ENCODE measurements at places on chromosomes 7 and 10.

GRCh38 chr7:34333925-34334324 lies 324.1 kb upstream of the NPSR1 start:
- DNase-seq: no peak

- DNase-seq: no peak
These were observed 30.2 kb downstream of the DHTKD1 start for GRCh38 chr10:12098966-12099365.

GRCh38 chr10:76358743-76359395 lies 927.4 kb downstream of the LRMDA start:
- no peak for DNase-seq

DNA sequence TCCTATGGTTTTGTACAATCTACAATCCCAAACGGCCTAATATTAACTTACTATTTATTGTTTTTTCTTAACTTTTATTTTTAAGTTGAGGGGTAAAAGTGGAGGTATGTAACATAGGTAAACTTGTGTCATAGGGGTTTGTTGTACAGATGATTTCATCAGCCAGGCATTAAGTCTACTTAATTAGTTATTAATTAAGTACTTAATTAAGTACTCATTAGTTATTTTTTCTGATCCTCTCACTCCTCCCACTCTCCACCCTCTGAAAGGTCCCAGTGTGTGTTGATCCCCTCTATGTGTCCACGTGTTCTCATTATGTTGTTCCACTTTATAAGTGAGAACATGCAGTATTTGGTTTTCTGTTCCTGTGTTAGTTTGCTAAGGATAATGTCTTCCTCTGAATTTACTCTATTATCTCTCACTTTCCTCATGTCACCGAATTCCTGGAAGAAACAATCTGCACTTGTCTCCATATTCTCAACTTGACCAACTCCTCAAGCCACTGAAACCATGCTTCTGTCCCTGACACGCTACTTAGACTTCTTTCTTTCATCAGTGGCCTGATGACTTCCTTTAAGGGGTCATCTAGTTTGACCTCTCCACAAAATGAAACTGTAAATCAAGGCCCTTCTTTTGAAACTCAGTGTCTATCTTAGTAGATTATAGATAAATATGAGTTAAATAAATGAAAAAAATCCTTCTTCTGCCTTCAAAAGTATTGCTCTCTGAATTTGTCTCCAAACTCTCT lies 9.1 kb downstream of the CACNA2D1 start:
- no peak for DNase-seq

DNA sequence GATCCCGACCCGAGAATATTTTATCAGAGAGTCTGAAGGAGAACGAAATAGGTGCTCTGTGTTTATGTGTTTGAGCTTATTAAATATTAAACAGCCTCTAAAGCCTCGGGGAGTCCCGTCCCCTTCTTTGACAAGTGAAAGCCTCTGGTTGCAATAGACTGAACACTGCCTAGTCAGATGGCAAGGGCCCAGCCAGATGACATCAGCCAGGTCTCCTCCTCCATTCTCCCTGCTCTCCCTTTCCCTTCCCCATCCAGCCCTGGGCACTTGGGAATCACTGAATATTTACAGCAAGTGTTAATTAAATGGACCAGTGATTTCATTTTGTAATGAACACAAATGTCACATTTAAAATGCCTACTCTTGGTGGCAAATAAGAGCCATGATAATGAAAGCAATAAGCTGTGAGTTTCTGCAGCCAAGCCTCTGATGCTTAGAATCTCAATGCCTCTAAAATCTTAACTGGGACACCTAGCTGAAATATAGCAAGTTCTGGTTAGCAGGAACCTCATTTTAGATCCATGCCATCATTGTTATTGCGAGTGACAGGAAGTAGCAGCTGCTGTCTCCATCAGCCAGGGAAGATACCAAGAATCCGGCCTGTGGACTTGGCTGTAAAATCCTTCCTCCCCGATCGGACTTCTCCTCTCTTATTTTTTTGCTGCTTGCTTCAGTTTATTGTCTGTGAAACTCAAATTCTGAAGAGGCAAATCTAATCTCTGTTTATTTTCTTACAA lies 202.1 kb downstream of the PRPF18 start:
- DNase-seq: no peak

GRCh38 chr7:131533566-131534561 lies 22.6 kb downstream of the PODXL start:
- no peak for DNase-seq

DNA sequence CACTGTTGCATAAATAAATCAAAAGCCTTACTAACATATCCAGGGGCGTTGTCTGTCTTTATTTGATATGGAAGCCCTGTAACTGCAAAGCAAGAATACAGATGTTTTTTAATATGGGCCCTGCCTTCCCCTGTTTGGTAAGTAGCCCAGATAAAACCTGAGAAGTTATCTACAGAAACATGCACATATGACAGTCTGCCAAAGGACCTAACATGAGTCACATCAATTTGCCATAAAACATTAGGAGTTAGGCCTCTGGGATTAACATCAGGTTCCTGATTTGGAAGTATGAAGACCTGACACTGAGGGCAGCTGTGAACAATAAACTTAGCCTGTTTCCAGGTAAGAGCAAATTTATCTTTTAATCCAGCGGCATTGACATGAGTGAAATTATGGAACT lies 1588.8 kb downstream of the REEP3 start:
- no peak for DNase-seq

- DNase-seq: no peak
These were observed 165.0 kb downstream of the SLIT1 start for GRCh38 chr10:97020452-97021400.

GRCh38 chr10:127922675-127923366 lies 15.9 kb downstream of the PTPRE start:
- DNase-seq: no peak

GRCh38 chr7:45191396-45191795 lies 33.8 kb downstream of the RAMP3 start:
- DNase-seq: no peak

DNA sequence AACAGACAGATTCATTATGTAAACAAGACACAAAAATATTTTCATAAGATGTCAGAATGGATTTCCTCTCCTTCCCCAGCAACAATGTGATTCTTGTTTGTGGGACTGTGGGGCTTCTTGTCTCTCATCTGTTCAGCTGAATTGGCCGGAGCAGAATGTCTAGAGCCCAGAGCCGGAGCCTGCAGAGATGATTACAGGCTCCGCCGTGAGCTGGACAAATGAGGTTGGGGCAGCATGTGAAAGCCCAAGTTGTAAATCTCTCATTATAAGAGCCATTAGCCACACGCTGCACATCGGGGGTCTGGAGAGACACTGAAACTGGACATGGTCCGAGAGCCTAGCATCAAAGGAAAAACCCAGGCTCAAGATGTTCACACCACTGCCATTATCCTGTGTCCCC lies 137.0 kb upstream of the ADAM12 start:
- DNase-seq: no peak

- DNase-seq: no peak
These were observed 140.8 kb downstream of the IQUB start for GRCh38 chr7:123393623-123394022.

DNA sequence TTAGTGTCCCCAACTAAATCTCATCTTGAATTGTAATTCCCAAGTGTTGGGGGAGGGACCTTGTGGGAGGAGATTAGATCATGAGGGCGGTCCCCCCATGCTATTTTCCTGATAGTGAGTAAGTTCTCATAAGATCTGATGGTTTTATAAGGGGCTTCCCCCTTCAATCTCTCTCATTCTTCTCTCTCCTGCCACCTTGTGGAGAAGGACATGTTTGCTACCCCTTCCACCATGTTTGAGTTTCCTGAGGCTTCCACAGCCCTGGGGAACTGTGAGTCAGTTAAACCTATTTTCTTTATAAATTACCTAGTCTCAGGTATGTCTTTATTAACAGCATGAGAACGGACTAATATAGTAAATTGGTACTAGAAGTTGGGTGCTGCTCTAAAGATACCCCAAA lies 365.6 kb downstream of the ANKRD7 start:
- DNase-seq: peak; percentile 12

DNA sequence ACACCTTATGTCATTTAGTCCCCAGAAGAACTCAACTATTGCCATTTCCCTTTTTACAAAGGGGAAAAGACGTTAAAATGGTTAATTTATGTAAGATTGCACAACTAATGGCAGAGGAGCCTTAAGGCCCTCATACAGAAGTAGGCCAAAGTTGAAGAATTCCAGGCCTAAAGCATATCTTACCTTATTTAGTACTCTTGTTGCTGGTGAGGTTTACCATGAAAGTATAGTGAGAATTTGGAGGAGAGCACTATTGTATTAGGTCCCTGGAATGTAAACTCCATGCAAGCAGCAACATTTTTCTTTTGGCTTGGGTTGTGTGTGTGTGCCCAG lies 731 bp upstream of the CRPPA start:
- DNase-seq: no peak

DNA sequence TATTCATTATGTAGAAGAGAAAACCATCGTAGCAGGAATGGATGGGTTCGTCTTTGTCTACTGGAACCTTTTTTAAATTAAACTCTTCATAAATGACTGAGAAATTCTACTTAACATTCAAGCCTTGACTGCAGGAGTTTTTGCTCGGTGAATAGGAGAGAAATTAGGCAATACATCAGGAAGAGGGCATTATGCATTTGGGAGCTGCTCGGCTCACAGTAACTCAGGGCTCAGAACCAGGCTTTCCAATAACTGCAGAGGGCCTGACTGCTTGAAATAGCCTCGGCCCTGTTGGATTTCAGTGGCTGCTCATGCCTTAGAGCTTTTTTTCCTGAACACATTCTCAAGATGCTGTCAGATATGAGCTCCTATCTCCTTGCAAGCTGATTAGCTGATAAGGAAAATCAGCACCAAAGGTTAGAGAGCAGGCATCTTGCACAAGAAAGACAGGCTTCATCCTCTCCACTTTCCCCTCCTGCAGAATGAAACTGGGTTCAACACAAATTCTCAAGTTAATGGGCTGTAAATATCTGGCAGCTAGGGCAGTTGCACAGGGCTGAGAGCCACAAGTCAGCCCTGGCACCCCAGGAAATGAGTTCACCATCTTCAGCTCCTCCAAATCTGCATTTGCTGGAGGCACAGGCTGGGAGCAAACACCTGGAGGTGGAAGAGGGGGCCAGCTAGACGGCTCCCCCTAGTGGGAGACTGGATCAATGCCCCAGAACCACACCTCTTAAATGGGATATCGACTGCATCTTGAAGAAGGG lies 24.3 kb downstream of the TECTB start:
- DNase-seq: peak; percentile 48

DNA sequence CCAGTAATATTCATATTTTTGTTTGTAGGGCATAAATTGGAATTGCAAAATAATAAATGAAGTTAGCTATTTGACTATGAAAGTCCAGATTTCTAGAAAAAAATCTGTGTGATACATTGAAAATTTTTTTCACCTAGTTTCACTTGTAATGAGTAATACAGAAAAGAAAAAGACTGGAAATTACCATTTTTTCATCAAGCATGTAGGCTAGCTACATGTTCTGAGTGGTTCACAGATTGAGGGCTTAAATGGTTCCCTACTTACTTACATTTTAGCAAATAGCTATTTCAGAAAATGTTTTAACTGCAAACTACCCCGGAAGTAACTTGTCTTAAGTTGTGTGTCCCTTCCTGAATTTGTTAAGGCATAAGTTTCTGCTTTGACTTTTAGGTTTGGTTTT lies 396.0 kb downstream of the PHF14 start:
- DNase-seq: no peak

DNA sequence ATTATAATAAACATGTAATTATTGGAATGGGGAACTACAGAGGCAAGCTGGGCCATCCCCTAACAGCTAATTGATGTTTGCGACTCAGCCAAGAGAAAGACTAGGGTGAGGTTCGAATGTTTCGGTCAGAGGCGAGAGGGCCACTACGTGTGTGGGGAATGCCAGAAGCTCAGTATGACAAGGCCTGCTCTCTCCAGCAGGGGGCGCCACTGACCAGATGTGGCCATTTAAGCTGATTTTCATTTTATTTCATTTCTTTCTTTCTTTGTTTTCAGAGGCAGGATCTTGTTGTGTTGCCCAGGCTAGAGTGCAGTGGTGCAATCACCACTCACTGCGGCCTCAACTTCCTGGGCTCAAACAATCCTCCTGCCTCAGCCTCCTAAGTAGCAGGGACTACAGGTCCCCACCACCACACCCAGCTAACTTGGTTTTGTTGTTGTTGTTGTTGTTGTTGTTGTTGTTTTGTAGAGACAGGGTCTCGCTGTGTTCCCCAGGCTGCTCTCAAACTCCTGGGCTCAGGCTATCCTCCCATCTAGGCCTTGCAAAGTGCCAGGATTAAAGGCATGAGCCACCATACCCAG lies 38.1 kb downstream of the TMEM130 start:
- no peak for DNase-seq

DNA sequence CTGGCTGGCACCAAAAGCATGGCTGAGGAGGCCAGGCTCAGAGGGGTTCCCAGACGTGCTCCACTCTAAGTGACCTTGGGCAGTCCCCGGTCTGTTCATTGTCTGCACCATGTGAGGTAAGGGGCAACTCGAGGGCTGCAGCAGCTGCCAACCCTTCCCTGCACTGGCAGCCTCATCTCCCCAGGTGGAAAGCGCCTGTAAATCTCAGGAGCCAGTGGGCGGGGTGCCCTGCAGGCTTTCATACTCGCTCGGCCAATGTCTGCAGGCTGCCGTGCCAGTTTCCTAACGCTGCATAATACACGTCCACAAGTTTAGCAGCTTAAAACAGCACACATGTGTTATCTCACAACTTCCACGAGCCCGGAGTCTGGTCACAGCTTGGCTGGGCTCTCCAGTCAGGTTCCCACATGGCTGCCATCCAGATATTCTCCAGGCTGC lies 12.6 kb upstream of the GDF10 start:
- DNase-seq: peak; percentile 27

DNA sequence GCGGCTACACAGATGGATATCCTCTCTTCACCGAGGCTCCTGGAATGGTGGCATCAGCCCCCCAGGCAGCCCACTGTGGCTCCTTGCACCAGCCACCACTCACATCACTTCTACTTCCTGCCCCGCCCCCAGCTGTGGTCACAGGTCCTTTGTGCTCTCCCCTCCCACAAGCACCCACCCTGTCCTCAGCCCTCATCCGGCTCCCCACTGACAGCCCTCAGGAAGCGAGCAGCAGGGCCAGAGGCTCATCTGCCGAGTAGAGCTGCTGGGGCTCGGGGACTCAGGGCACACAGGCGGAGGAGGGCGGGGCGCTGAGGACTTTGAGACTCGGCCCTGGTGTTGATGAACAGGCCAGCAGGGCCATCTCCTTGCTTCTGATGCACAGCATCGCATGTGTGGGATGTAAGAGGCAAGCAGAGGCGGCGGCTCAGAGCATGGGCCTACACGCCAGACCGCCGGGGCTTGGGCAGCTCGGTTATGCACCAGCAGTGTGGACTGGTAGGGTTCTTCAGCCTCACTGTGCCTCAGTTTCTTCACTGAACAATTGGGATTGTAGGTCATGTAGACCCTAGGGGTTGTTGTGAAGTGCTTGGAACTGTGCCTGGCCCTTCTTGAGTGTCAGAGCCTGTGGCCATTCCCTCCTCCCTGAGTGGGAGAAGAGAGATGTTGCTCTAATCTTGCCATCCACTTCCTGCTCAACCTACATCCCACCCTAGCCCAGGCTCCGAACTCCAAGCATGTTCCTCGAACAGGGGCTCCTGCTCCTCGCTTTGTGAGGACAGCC lies at the start of gene PRF1:
Gene PRF1, minus strand, starts transcription at position 77 of the 784 bp plus-strand sequence. CDS start 1,839 bp downstream, outside the sequence.
- peak; percentile 61 for DNase-seq

- DNase-seq: peak; percentile 28
These were observed 160.9 kb downstream of the SDK1 start for GRCh38 chr7:3461923-3462322.
